ENCODE measurements at places on chromosomes 11 and 22. TPM values are rescaled to one million over a fixed set of nuclear protein-coding genes. Genes with fewer than 3 reads are reported as not detected.

- peak; percentile 77 for DNase-seq
Observed at GRCh38 chr22:49632199-49633009, 195.3 kb downstream of the BRD1 start.

DNA sequence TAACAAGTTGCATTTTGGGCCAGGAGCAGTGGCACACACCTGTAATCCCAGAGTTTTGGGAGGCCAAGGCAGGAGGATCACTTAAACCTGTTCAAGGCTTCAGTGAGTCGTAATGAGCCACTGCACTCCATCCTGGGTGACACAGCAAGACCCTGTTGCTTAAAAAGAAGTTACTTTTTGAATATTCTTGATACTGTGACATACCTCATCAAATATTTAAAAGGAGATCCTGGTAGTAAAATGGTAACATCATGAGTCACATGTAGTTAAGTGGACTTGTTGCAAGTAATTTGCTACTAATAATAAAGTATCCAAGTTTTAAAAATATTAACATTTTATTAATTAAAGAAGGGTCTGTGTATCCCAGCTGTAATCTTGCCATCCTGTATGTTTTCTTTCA lies 18.3 kb downstream of the HMGXB4 start:
- no peak for DNase-seq

The OR5B21 gene
- total RNA-seq, result not detected

The SHANK3 gene
- total RNA-seq, result 8.3 TPM

GRCh38 chr11:96228473-96228891 lies 114.5 kb downstream of the MAML2 start:
- DNase-seq, result no peak

DNA sequence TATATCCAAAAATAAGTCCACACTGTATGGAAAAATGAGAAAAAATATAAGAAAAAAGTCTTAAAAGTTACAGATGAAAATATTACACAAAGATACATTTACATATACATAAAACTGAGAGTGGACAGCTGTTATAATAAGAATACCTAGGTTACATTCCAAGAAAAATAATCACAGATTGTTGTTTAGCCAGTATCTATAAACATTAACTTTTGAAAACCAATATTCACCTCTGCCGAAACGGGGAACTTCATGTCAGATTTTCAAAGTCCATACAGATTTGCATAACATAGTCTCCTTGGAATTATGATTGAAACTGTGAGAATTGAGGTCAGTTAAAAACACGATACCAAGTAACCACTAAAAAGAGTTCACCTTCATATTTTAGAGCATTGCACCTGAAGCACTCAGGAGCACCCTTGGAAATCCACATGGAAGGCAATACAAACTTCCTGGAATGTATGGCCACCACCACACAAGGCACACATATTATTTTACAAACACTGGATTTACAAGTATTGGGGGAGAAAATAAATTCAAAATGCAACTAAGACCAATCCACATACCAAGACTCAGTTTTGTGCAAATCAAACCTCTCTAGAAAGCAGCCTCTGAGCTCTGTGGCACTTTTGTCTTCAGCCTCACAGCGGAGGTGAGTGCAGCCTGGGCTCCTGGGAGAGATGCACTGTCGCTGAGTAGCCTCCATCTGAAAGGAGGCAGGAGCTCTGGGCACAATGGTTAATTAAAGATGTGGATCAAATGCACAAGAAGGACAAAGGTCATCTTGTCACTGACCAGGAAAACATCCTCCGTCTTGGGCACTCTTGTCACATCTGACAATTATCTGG lies 34.4 kb downstream of the ZNF195 start:
- DNase-seq, result no peak

DNA sequence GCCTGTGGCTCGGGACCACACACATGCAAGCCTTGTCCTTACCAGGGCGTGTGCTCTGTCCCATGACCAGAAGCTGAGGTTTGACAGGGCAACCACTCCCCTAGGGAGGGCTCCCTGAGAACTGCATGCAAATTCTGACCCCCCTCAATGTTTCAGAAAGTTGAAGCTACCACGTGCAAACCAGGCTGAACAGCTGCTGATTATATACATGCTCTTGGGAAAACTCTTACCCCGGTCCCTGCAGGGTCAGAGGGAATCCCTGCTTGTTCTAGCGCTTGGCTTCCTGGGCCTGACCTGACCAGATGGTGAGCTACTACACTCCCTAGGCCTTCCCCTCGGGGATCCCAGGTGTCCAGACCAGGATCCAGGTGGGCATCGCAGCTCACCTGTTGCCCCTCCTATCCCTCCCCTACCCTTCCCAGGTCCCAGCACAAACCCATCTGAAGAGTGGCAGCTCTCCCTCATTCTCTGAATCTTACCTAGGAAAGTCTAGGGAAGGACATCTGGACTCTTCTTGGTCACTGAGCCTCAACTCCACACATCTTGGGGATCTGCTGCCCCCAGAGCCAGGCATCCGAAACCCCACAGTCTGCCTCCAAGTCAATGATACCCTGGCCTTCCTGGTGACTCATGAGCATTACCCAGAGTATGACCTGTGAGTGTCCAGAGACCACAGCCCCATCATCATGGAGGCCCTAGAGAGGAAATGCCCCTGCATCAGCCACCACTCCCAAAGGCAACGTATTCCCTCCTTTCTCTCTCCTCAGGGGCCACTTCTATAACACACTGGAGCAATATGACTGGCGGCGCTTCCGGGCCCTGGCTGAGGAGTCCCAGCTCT lies 61.5 kb downstream of the BTG4 start:
- DNase-seq, result no peak

The TMPRSS6 gene
- total RNA-seq, result not detected

The EXT2 gene
- total RNA-seq, result 91.6 TPM

The ACR gene
- 0.17 TPM for total RNA-seq

The HPX gene
- total RNA-seq, result 2.8 TPM
